ENCODE measurements at places on chromosomes 5 and 9.
A peak's percentile ranks its signal among the peaks of the same experiment; 100 is the strongest.

DNA sequence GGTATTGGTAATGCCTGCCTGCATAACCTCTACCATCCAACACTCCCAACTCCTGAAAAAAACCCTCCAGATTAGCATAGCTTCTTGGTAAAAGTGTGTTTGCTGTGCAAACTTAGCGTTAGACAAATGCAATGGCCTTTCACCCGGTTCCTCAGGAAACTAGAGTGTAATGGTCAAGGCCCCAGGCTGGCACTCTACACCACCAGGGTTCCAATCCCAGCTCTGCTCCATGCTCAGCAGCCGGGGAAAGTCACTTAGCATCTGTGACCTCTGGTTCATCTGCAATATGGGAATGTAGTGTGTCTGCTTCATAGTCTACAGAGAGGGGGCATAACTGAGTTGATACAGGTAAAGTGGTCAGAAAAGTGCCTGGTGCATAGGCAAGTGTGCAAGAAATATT lies 9.0 kb downstream of the FBP1 start:
- DNase-seq = no peak

GRCh38 chr9:98584059-98584458 lies 124.7 kb downstream of the GABBR2 start:
- no peak for DNase-seq

GRCh38 chr9:134442085-134442474 lies 115.8 kb downstream of the RXRA start:
- no peak for DNase-seq

GRCh38 chr5:155884041-155884440 lies 442.9 kb upstream of the SGCD start:
- DNase-seq = peak; percentile 1

DNA sequence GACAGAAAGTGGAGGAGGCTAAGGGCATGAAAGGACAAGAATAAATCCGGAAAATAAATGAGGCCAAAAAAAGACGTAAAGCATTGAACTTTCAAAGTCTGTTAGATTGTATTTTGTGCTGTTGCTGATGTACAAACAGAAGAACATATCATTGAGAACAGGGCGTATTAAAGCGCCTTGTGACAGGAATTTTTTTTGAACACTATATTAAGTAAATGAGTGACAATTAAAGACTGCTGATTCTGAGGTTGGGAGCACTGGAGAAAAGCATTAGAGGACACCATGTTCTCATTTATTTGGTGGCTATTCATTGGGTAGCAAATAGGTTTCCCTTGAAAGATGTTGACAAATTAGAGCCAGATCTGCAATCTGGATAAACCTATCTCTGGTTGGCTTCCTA lies 137.3 kb upstream of the SGCD start:
- no peak for DNase-seq

GRCh38 chr9:124182741-124183140 lies 75.0 kb upstream of the NEK6 start:
- DNase-seq = peak; percentile 86

DNA sequence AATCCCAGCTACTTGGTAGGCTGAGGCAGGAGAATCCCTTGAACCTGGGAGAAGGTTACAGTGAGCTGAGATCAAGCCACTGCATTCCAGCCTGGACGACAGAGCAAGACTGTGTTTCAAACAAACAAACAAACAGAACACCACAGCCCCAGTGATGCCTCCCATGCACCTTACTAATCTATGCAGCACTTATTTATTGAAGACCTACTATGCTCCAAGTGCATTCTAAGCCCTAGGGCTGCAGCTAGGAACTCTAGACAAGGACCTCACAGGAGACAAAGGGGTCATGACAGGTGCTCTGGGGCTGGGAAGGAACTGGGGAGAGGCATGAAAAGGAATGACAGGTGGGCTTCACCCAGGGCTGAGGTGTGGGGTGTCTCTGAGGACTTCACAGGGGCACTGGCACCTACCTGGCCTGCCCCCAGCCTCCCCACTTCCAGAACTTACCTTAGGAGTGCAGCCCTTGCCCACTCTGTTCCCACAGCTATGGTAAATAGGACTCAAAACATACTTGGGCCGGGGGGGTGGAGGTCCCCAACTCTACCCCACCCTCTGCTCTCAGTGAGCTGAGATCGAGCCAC lies 69.4 kb downstream of the C9orf50 start:
- DNase-seq = no peak

GRCh38 chr9:2583308-2584013 lies 38.1 kb upstream of the VLDLR start:
- no peak for DNase-seq

- DNase-seq = no peak
Measured at GRCh38 chr9:124370896-124371582, 44.2 kb downstream of the PSMB7 start.

Data from NCI-H1417 treated with DMSO at 0.1 percent for 48 hours (cell line).